ENCODE measurements at places on chromosomes 11 and 22.

- no peak for DNase-seq
These were observed 29.9 kb downstream of the CTNND1 start for GRCh38 chr11:57791321-57792059.

DNA sequence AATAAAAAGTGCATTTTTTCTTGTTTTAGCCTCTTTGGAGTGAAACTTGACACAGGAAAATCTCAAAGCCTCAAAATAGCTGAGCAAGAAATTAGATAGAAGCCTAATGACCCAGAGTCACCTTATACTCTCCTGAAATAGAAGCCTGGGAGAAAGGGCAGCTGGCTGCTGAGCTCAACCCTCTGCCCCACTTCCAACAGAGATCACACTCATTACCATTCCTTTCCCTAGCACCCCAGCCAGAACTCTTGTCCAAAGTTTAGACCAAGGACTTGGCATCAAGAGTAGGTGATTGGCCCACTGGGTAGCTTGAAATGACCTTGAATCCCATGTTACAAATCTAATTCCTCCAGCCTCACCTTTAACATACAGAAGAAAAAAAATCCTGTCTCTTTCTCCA lies 62.7 kb upstream of the AMOTL1 start:
- DNase-seq, result no peak

DNA sequence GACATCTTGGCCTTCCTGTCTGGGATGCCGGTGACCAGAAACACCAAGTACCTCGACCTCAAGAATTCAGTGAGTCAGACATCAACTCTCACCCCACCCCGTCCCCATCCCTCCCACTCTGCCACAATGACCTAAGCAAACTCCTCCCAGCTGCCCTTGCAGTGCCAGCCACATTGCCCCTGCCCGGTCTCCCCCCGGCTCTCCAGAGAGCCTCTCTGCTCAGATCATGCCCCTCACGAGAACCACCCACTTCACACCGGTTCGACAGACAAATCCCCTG lies 23.6 kb upstream of the MYRF start:
- DNase-seq, result no peak

GRCh38 chr11:48028914-48029680 lies 48.7 kb downstream of the PTPRJ start:
- DNase-seq, result no peak

DNA sequence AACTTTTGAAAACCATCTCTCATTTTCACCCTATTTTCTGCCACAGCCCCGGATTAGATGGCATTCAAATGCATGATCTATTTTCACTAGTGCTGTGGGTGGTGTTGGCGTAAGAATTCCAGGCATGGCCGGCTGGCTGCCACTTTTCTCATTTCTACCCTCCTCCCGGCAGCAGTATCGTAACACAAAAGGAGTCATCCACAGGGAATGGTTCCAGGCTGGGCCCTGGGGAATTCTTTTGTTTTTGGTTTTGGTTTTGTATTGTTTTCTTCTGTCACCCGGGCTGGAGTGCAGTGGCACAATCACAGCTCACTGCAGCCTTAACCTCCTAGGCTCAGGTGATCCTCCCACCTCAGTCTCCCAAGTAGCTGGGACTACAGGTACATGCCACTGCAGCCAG lies 13.8 kb downstream of the JAML start:
- peak; percentile 35 for DNase-seq

DNA sequence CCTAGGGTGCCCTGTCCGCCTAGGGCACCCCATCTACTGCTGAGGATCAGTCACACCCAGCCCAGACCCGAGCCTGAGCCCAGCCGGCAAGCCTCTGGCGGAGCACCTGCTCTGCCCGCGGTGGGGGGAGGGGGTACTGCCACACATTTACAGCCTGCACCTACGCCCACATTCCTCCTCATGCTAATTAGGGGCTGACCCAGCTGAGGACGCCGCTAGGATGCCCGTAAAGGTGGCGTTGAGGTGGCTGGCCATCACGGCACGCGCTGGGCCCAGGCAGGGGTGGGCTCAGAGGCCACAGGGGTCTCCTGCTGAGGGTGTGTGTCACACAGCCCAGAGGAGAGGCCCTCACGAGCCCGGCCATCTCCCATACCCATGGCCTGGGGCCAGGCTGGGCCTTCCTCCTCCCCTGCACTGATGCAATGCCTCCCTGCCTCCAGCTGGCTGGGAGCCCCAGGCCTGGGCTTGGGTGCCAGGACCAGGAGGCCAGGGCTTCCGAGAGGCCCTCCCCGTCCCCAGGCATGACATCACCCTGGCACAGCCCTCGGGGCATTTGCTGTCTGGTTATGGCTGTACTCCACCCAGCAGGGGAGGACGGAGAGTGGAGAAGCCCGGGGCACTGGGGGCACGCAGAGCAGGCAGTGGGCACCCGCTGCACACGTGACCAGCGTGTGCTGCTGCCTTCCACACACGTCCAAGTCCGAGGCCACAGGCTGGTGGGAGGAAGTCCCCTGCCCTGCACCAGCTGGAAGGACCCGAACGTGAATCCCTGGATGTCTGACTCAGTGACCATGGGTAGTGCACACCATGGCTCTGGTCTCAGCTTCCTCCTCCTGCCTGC lies 12.7 kb downstream of the DUSP8 start:
- DNase-seq, result peak; percentile 89

- no peak for DNase-seq
These were observed 106.8 kb downstream of the CEP164 start for GRCh38 chr11:117434481-117434880.

DNA sequence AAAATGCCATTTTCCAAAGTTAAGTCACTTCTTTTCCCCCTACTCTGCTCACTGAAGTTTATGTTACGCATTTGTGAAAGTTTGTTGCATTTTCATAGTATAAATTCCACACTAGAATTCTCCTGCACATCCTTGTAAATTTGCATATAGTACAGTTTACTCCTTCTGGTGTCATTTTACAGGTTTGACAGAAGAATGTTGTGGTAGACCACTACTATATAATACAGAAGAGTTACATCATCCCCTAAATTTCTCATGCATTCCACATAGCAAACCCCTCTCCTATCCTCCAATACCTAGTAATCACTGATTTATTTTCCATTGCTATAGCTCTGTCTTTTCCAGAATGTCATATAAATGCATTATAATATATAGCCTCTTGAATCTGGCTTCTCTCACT lies 64.5 kb downstream of the CCDC73 start:
- DNase-seq, result no peak

- no peak for DNase-seq
These were observed 1.8 kb upstream of the RASD2 start for GRCh38 chr22:35538801-35539321.

- no peak for DNase-seq
These were observed 65.4 kb downstream of the MICAL2 start for GRCh38 chr11:12175694-12176241.

GRCh38 chr11:88345408-88345807 lies 7.9 kb upstream of the CTSC start:
- no peak for DNase-seq

- no peak for DNase-seq
These were observed 9.1 kb downstream of the FLRT1 start for GRCh38 chr11:64044730-64045393.

- DNase-seq, result no peak
These were observed 27.3 kb downstream of the CSTPP1 start for GRCh38 chr11:46963844-46964243.

- no peak for DNase-seq
These were observed 380.7 kb downstream of the MN1 start for GRCh38 chr22:27420817-27421361.

DNA sequence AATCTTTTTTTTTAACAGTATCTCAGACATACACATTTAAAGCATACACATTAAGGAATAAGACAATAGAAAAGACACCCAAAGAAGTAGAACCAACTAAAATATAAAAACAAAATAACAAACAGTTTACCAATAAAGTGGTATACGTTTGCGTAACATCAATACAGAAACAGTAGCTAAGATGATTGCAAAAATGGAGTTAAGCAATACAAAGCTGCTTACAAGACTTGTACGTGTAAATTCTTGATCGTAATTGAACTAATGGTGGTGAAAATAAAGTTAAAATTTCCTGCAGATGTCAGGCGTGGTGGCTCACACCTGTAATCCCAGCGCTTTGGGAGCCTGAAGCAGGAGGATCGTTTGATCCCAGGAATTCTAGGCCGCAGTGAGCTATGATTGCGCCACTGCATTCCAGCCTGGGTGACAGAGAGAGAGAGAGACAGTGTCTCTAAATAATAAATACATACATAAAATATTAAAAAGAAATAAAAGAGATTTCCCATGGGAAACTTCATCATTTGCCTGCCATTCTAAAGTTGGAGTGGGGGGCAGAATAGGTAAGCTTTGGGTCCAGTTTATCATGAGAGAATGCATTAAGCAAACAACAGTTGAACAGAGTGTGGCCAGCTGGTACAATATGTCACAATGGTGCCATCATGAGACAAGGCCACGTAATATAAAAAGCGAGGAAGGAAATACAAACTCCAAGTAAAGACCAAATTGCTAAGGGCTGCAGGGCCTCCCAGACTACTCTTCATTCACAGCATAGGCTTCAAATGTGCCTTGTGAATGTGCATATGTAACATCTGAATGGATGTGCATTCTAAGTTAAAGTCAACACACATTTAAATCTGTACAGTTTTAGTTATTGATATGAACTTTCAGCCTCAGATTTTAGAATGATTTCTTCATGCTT lies 38.9 kb upstream of the EED start:
- no peak for DNase-seq

DNA sequence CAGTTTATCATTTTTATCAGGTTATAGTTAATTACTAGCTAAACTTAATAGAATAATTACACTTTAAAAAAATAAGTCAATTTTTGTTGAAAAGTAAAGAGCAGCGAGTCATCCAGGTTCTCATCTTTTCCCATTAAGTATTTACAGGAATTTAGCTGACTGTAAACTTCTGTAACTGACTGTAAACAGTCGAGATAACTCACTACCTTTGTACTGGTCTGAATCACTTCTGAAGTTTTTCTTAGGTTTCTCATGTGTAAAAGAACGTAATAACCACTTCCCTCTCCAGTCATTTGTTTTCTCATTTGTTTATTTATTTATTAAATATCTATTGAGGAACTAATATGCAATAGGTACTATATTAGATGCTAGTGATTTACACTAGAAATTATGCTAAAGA lies 270.8 kb downstream of the DYNC2H1 start:
- DNase-seq, result no peak

- no peak for DNase-seq
These were observed 81.9 kb downstream of the RAB30 start for GRCh38 chr11:82989628-82990404.

GRCh38 chr11:5507177-5507932 lies 2.4 kb downstream of the UBQLN3 start:
- DNase-seq, result no peak

DNA sequence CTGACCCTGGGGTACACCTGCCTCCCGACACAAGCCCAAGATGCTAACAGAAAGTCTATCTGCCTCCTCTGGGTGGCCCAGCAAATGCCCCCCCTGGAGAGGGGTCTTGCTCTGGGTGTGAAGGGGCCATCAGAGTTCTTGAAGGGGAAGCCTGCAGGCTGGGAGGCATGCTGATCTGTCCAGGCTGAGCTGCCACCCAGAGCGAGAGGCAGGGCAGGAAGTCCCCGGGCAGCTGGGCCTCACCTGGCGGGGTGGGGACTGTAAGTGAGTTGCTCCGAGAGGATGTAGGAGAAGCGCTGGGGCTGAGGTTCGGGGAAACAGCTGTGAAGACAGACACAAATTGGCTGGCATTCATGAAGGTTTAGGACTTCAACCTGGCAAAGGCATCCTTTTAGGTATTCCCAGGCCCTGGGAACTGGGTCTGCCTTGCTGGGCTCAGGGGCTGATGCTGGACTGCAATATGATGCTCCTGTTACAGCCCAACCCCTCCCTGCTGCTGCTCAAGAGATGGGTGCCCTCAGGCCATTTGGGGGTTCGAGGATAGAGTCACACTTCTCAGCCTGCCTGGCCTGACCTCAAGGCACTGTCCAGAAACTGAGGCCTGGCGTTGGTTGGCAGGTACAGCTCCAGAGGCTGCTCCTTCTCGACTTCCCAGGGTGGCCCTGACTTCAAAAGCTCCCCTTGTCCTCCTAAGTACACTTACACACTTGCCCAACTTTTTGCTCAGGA lies 60.2 kb upstream of the LYVE1 start:
- no peak for DNase-seq

GRCh38 chr11:34072041-34072440 lies 20.5 kb downstream of the CAPRIN1 start:
- DNase-seq, result no peak

GRCh38 chr22:23613193-23613972 lies 18.7 kb downstream of the DRICH1 start:
- DNase-seq, result no peak

All from occipital lobe (tissue), 3 donors.